Occipital lobe (tissue), 3 donors: ENCODE measurements at places on chromosomes 2 and 18. TPM values are rescaled to one million over a fixed set of nuclear protein-coding genes. Genes with fewer than 3 reads are reported as not detected.

Gene TMEM87B
- 15.3 TPM for total RNA-seq

Gene KCNK3
- total RNA-seq = 3.6 TPM

Gene STARD6
- total RNA-seq = not detected

Gene HADHB
- 41.8 TPM for total RNA-seq

Gene PROC
- not detected for total RNA-seq

Gene KIF3C
- total RNA-seq = 94.2 TPM

Gene G6PC2
- total RNA-seq = not detected

Gene BBS5
- total RNA-seq = 20.0 TPM

Gene SAG
- total RNA-seq = not detected

Gene CCDC150
- 3.9 TPM for total RNA-seq

Gene HOXD10
- total RNA-seq = not detected

Gene R3HDM1
- total RNA-seq = 360 TPM

Gene KCNG2
- 0.31 TPM for total RNA-seq

Gene ACTR3
- 155 TPM for total RNA-seq

Gene MLPH
- total RNA-seq = 0.94 TPM

Gene NXPH2
- total RNA-seq = 30.4 TPM

Gene GATA6
- 0.16 TPM for total RNA-seq

Gene COA5
- total RNA-seq = 61.0 TPM
